ENCODE measurements at places on chromosomes 1 and 21.

DNA sequence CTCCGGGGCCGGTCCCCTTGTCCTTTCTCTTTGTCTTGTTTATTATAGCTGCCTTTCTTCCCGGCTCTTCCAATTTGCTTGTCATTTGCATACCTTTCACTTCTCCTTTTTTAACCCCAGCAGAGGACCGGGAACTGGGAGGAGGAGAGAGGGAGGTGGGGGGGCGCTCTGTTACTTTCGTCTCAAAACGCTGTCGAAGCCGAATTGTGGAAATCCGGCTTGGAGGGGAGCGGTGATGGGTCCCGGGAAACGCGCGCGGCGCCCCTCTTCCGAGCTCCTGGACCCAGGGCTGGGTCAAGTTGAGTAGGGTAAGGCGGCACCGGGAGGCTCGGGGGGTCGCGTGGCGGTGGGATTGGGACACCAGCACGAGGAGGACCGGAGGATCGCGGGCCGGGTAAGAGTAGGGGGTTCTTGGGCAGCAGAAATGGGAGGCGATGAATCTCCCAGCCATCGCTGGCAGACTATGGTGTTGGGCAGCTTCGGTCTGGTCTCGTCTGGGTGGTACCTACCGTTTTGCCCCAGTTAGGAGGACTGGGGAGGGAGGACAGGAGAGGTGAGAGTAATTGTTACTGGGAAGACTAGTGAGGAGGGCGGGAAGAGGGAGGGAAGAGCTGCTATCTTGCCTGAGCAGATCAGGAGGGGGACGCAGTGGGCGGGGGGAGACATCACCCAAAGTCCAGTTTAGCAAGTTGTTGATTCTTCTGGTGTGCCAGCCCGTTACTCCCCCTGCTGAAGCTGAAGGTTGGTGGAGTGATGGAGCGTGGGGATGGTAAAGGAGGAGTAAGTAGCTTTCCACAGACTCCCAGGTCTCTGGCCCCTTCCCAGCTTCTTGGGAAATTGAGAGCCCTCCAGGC, 1.5 kb downstream of the PROX1 start:
- DNase-seq, result no peak

- no peak for DNase-seq
These were observed 92.0 kb downstream of the CNIH3 start for GRCh38 chr1:224707843-224708725.

DNA sequence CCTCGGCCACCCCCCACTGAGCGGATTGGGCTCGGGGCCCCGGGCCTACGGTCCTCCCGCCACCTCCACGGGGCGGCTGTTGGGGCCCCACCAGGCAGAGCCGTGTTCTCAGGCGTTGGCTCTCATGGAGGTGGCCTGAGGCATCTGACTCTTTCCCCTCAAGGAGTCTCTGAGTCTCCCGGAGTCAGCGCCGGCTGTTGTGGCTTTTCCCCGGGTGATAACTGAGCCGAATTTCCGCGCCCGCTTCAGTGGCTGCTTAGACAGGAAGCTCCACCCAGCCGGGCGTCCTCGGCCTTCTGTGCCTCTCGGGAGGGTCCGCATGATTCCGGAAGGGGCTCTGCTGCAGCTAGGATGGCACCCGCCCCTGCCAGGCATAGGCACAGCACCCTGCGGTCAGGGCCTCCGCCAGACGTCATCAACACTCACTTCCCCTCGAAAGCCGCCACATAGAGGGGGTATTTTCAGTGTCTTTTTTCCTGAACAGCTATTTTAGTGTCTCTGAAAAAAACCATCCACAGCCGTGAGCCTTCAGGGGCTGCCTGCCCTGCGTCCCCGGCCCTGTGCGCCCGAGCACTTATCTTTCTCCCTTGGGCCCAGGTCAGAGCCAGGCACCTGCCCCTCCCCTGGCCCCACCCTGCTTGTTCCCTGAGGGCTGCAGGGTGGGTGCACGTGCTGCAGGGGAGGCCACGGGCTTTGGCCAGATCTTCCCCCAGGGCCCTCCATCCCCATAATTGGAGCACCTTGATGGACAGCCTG, 72.9 kb downstream of the SKI start:
- peak; percentile 95 for DNase-seq

GRCh38 chr1:199808110-199808870, 219.2 kb upstream of the NR5A2 start:
- no peak for DNase-seq

DNA sequence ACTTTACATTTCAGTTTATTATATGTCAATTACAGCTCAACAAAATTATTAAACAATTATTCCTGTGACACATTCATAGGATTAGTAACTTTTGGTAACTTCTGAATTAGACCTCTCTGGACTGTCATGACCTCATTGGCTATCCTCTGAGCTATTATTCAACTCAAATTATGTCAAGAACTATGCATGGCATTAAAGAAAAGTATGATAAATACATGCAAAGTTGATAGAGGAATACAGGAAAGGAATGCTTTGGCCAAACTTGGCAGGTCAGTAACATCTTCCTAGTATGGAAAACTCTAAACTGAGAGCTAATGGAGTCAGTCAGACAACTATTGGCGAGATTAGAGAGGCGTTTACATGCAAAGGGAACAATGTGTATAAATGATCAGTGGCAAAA, 158.4 kb downstream of the DUSP10 start:
- DNase-seq, result no peak

DNA sequence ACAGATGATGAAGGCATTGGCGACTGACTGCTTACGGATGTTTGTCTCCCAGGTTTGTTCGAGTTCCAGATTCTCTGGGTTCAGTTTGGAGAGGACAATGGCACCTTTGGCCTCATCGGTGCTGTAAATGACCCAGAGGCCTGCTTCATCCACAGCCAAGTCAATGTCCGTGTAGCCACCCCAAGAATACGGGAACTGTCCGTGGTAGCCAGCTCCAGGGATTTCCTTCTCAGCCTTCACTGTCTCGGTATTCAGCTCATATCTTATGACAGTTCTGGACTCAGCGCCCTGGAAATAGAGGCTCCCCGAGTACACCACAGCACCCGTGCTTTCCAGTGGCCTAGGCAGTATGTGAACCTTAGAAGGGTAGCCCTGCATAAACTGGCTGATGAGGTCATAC, 14.1 kb downstream of the MYOCOS start:
- DNase-seq, result no peak

- no peak for DNase-seq
These were observed 6.5 kb downstream of the S100A9 start for GRCh38 chr1:153364156-153364555.

DNA sequence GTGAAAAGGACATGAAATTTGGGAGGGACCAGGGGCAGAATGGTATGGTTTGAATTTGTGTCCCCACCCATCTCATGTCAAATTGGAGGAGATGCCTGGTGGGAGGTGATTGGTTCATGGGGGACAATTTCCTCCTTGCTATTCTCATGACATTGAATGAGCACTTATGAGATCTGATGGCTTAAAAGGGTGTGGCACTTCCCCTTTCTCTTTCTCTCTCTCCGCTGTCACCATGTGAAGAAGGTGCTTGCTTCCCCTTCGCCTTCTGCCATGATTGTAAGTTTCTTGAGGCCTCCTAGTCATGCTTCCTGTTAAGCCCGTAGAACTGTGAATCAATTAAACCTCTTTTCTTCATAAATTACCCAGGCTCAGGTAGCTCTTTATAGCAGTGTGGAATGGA, 7.6 kb upstream of the GBP4 start:
- DNase-seq, result no peak

- DNase-seq, result no peak
These were observed 662.5 kb upstream of the USP24 start for GRCh38 chr1:55877437-55878232.

DNA sequence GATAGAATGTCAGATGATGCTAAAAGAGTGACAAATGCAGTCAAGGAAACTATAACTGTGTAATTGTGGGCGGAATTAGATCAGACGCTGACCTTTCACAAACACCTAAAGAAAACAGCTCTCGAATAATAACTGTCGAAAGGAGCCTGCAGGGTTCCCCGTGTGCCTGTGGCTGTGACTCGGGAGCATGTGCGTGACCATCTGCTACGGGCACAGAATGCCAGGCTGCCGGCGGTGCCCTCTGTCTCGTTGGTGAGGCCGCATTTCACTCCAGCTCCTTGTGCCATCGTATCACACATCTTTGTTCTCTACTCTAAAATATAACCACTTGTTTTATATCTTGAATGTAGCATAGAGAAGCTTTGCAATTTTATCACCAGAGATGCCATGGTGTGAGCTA, 267.8 kb upstream of the FMN2 start:
- DNase-seq, result no peak

Measured in hematopoietic multipotent progenitor cell treated with erythropoietin and hydrocortisone succinate and interleukin-3 and kit ligand, for 6 days (in vitro differentiated cells).